Left ventricle myocardium superior (tissue), 1 donor: ENCODE measurements at places on chromosomes 1 and 21. TPM values are rescaled to one million over a fixed set of nuclear protein-coding genes. Genes with fewer than 3 reads are reported as not detected.
A peak's percentile ranks its signal among the peaks of the same experiment; 100 is the strongest.

- no peak for DNase-seq
Observed at GRCh38 chr1:153025797-153026196, 5.2 kb upstream of the SPRR1B start.

DNA sequence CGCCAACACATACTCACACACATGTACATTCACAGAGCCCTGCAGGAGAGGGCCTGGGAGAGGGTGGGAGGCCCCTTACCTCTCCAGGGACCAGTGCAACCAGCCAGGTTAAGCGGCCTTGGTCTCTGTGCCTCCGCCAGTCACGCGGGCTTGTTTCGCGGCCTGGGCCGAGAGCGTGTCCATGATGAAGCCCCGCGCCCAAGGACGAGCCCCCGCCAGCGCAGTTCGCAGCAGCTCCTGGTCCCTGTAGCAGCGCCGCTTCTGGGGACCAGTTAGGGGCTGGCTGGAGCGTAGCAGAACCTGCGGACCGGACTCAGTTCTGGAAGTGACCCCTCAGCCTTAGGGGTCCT lies 7.3 kb upstream of the FAM167B start:
- peak; percentile 41 for DNase-seq

GRCh38 chr1:209387969-209388329 lies 195.6 kb upstream of the CAMK1G start:
- no peak for DNase-seq

The RNF186 gene
- not detected for total RNA-seq

The GOLT1A gene
- total RNA-seq = not detected

GRCh38 chr1:86370601-86371022 lies 25.5 kb downstream of the ODF2L start:
- no peak for DNase-seq

GRCh38 chr1:177384461-177384860 lies 213.7 kb downstream of the BRINP2 start:
- DNase-seq = no peak
